ENCODE measurements at places on chromosomes 13 and 19.

DNA sequence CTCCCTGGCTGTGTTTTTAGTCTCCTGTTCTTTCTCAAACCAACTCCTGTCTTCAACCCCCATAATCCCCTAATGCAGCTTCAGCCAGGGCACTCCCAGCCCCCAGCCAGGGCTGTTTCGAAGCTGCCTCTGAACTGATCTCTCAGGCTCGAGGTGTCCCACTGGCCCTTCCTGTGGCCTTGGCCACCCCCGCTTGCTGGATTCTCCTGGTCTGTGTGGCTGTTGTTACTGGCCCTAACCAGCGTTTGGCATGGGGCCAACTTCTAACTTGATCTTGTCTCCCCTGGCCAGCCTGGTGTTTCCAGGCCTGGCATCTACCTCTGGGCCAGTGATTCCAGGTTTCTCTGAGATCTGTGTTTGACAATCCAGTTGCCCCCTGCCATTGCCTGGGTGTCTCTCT is 11.0 kb downstream of the XAB2 start:
- no peak for DNase-seq

GRCh38 chr13:37475151-37475550 is 123.4 kb downstream of the POSTN start:
- no peak for DNase-seq

DNA sequence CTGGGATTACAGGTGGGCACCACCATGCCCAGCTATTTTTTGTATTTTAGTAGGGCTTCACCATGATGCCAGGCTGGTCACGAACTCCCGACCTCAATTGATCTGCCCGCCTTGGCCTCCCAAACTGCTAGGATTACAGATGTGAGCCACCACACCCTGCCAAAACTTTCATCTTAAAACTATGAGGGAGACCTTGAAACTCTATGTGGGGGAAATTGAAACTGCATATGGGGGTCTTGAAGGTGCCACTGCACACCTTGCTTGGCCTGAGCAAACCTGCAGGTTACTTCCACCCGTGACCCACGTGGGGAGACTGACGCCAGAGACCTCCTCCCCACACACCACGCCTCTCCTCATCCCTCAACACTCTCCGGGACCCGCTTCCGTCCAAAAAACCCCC is 15.6 kb downstream of the CILP2 start:
- no peak for DNase-seq

DNA sequence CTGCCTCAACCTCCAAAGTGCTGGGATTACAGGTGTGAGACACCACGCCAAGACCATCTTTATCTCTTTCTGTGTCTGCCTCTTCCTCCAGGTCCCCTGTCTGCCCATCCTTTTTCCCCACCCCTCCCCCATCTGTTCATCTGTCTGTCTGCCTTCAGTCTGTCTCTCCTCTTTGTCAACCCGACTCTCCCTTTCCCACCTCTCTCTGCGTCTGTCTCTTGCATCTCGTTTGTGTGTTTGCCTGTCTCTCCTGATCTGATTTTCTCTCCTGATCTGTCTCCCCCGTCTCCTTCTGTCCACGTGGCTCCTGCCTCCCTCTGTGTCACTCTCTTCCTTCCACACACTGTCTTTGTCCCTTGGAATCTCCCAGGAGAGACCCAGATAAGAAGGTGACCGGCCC is 10.0 kb downstream of the VASP start:
- no peak for DNase-seq

DNA sequence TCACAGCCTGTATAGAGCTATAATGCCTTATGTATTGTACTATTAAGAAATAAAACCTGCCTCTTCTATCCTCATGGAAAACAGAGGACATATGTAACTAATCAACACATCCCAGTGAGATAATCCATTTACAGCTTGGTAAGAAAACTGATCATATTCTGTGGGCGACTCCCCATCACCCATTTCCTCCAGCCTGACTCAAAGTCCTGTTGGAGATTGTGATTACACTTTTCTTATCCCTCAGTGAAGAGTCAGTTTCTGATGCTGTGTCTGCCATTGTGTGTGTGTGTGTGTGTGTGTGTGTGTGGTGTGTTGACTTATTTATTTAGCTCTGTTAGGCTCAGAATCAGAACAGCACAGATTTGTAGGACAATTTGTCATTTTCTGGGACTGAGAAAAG is 212.8 kb downstream of the FGF9 start:
- no peak for DNase-seq

DNA sequence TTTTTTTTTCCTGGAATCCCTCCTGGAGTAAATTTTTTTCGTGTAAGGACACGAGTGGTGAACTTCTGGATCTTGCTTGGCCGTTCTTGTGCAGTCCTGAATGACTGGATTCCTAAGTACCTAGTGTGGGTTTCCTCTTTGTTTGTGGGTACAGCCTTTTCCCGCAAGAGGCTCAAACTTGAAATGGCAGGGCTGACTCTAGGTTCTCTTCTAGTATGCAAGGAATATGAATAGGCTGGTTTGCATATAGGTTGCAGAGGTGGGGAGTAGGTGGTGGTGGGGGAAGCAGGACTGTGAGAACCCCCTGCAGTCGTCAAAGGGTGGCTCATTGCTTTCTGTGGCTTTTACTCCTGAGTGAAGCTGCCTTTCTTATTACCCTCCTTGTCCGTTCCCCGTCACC is 13.6 kb downstream of the UBAC2 start:
- DNase-seq, result peak; percentile 54

DNA sequence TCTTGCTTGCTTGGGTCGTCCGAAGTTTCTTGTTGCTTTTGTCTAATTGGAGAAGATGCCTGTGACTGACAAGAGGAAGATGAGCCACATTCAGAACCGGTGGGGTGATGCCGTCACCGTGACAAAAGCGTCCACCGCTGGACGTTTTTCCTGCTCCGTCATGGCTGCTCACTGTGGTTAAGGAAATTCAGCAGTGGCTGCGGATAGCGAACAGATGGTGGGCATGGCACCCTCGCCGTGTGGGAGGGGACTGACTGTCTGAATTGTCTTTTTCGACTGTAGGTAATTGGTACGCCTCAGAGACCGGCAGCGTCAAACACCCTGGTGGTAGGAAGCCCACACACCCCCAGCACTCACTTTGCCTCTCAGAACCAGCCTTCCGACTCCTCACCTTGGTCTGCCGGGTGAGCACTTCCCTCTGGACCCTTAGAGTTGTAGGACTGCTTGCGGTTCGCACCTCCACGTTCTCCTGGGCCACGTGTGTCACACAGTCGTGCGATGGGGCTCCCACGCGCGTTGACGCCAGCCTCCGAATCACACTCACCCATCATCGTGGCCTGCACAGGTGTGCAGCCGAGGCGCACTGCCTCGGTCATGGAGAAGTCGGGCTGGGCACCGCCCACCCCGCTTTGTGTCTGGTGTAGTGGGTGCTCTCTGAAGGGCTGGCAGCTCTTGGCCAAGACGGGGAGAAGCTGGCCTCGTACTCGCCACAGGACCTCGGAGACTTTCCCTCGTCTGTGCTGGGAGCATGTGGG is 26.5 kb downstream of the ATP4B start:
- DNase-seq, result no peak

- DNase-seq, result no peak
Observed at GRCh38 chr19:36110487-36111199, at the start of gene OVOL3. Gene OVOL3 (plus strand): TSS chr19:36111143. CDS start chr19:36111203, 60 bp downstream.

- DNase-seq, result peak; percentile 71
Observed at GRCh38 chr19:7868326-7868670, 5.9 kb downstream of the PRR36 start.

DNA sequence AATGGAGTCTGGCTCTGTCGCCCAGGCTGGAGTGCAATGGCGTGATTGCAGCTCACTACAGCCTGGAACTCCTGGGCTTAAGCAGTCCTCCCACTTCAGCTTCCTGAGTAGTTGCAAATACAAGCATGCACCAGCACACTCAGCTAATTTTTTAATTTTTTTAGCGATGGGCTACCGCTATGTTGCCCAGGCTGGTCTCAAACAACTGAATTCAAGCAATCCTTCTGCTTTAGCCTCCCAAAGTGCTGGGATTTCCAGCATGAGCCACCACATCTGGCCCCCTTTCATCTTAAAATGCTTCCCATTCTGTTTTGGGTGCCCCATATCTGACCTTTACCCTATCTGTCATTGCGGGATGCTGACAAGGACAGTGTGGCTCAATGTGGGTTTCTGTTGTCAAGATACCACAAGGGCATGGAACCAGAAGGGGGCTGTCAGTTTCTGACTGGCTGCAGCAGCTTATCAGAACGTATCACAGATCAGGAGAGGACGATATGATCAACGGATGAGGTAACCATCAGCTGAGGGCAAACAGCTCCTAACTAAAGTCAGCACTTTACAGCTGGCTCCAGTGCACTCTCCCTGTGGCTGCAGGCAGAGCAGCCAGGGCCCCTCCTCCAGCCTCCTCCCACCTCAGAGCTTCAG is 32.4 kb downstream of the GPR42 start:
- peak; percentile 13 for DNase-seq

GRCh38 chr13:102236341-102236740 is 165.5 kb downstream of the FGF14 start:
- no peak for DNase-seq

GRCh38 chr19:55647732-55648584 is at the start of gene CCDC106:
Gene CCDC106 (plus strand): TSS chr19:55648212. CDS start chr19:55649047, 835 bp downstream.
- DNase-seq, result peak; percentile 77

- no peak for DNase-seq
Observed at GRCh38 chr13:92804346-92804745, 422.3 kb upstream of the GPC6 start.

DNA sequence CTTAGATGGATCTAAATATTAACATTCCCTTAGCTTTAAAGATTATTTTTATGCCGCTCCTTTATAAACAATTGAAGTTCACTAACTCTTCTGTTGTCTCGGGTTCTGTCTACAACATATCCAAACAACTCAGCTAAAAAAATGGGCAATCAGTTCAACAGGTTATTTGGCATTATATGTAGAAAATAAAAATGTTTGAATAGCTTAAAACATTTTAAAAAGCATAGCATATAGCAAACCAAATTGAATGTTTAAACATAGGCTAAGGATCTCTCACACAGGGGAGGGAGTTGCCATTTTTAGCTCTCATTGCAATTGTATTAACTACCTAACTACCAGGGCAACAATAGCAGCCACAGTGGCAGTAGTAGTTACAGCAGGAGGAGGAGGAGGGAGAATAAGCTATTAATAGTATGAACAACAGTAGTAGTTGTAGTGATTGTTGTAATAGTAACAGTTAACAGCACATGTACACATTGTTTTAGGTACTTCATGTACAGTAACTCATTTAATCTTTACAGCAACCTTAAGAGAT is 404.2 kb downstream of the KCNRG start:
- DNase-seq, result no peak
